Testis (tissue), 5 donors: ENCODE measurements at places on chromosomes 16 and 17. TPM values are rescaled to one million over a fixed set of nuclear protein-coding genes. Genes with fewer than 3 reads are reported as not detected.

TBC1D24 gene
- 11.2 TPM for total RNA-seq

HEATR9 gene
- total RNA-seq, result 7.8 TPM

MFSD6L gene
- total RNA-seq, result 16.1 TPM

DNA sequence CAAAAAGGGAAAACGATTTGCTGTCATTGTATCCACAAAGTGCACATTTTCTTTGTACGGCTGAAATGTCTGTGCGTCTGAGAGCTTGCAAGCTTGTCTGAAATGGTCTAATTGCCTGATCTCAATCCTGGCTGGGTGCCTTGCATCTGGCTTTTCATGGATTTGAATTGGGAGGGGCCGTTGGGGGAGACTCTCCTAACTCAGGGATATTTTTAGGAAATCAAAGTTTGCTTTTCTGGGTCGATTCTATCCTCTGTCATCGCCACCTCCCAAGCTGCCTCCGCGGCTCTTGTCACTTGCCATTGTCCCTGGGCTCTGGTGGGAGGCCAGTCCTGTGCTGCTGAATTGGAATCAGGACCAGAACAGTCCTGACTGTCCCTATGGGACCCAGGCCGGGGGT lies 33.3 kb upstream of the MGAT5B start:
- no peaks in the 10 kb centered on the region for H3K36me3 ChIP-seq
- DNase-seq, result no peak
- no peak overlapping the region for H3K27ac ChIP-seq
- H3K27me3 ChIP-seq, result no peaks in the 10 kb centered on the region
- H3K4me3 ChIP-seq, result no peak overlapping the region

- H3K27ac ChIP-seq, result no peak overlapping the region
- no peaks in the 10 kb centered on the region for H3K4me1 ChIP-seq
- no peaks in the 10 kb centered on the region for H3K36me3 ChIP-seq
- H3K4me3 ChIP-seq, result no peak overlapping the region
- no peak for DNase-seq
Observed at GRCh38 chr17:72456075-72456474, 335.3 kb downstream of the SOX9 start.
